ENCODE measurements at places on chromosomes 7 and 10. TPM values are rescaled to one million over a fixed set of nuclear protein-coding genes. Genes with fewer than 3 reads are reported as not detected.

EBLN1 gene
- total RNA-seq, result not detected

DPCD gene
- total RNA-seq, result 3.6 TPM

- H3K4me3 ChIP-seq, result no peak overlapping the region
- DNase-seq, result no peak
- no peaks in the 10 kb centered on the region for H3K36me3 ChIP-seq
- peaks cover 7% of the 10 kb centered on the region for H3K4me1 ChIP-seq
- H3K27ac ChIP-seq, result no peak overlapping the region
Measured at GRCh38 chr10:84608126-84608525, 279.7 kb downstream of the CCSER2 start.

DNA sequence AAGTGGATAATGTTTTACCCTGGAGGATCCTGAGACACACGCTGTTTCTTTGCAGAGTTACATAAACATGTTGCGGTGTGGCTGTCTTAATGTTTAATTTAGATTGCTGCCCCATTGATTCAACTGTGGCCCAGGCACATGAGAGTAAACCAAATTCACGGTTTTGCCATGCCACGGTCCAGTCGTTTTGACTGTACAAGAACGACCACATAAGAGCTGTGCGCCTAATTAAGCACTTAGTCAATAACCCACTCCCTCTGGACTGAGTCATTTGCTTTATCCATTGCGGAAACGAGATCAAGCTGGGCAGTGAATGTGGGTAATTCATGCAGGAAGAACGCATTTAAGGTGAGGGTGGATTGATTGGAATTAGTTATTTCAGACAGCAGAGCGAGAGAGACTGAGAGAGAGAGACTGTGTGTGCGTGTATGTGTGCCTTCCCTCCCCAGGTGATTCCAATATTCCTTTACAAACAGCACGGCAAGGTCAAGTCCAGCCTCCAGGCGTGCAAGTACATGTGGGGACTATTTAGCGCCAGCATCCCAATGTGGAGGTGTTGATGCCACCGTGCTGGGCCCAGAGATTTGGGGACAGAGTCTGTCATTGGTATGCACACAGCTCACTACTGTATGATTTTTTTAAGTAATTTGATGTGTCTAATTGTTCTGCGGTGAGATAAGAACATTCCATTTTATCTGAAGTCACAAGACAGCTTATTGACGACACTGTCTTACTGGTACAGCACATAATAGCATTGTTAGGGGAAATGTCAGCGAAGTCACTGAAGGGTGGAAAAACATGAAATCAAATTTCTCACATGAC is 8.4 kb upstream of the TEX36 start:
- H3K4me1 ChIP-seq, result no peaks in the 10 kb centered on the region
- no peaks in the 10 kb centered on the region for H3K36me3 ChIP-seq
- no peak for DNase-seq

DNA sequence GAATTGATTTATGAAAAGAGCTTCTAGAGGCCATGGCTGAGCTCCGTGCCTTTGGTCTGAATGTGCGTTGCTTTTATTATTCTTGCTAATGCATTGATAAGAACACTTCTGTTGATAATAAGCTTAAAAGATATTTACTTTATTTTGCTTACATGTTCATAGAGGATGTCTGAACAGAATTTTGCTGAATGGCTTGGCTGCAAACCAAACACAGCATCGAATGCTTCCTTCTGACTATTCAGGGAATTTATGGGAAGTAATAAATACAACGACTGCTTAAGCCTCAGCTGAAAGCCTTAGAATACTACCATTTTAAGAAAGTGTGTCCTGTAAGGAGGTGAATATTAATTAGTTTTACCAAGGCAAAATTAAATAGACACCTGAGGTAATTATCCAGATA is 643.5 kb upstream of the POT1 start:
- H3K36me3 ChIP-seq, result no peaks in the 10 kb centered on the region
- DNase-seq, result no peak
- no peaks in the 10 kb centered on the region for H3K4me1 ChIP-seq
- no peaks in the 10 kb centered on the region for H3K27me3 ChIP-seq

- H3K27me3 ChIP-seq, result no peaks in the 10 kb centered on the region
- H3K36me3 ChIP-seq, result no peaks in the 10 kb centered on the region
- no peak overlapping the region for H3K27ac ChIP-seq
- H3K4me3 ChIP-seq, result no peak overlapping the region
- no peak for DNase-seq
- no peaks in the 10 kb centered on the region for H3K4me1 ChIP-seq
Measured at GRCh38 chr10:612696-613095, 76.8 kb downstream of the DIP2C start.
